Putamen (tissue), 1 donor: ENCODE measurements at places on chromosomes 3 and 15.

DNA sequence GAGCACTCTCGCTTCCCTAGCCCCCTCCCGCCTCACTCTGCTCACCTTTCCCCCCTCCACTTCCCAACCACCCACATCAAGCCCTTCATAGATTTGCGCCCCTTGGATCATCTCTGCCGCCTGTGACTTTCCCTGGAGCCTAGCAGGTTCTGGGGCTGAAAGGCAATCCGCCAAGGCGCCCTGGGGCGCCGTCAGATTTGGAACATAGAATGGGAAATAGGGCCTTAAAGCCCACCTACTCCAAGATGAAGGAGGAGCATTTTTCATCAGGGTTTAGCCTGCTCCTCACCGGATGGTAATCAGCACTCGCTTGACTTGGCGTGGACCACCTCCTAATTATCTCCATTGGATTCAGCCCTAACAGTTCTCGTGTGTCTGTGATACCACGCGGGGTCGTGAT, 1.3 kb downstream of the CPNE4 start:
- DNase-seq, result no peak

DNA sequence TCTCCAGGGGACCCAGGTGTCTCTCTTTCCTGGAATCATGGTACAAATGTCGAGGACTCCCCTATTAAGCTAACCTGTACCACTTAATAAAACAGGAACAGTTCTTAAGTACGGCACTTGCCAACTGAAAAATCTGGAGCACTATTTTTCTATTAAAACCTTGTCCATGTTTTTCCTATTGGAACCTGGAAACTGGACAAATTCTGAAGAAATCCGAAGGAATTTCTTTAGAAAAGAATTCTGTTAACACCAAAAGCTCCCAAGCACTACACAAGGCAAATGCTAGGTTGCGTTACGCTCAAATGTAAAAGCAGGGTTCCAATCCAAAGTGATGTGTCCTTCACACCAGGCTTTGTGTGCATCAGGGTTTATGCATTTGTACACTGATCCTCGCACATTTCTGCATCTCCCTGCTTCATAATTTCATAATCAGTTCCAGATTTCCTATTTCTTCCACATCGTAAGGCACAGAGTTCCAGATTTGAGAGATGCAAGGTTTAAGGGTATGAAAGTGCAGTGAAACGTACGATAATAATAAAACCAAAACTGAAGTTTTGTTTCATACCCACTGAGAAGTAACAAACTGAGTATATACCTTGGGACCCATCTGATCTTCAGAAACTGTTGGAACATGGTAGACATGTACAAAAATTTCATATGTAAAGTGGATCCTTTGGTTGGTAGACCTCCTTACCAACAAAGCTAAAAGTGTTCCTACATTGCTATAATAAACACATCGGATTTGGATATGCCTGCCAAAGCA, 132.1 kb upstream of the WNT5A start:
- DNase-seq, result no peak

DNA sequence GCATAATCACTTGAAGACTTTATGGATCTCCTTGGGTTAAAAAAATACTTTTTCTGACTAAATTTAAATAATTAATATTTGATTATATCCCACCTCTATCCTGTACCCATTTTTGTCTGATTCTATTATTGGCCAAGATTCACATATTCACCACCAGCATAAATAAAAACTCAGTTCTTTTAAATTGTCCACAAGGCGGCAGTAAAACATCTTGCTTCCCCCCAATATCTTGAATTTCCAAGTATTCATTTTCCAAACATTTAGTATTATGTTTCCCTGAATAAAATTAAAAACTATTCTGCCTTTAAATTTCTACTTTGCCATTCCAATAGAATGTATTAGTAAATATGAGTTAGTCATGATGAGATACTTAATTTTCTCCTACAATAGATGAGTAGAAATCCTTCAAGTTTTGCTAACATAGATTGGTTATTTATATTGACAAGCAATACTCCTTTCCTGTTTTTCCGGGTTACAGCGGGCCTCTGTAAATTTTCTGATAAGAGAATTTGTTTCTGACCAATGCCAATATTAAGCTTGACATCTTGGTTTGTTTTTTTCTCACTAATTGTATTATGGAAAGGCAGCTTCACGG, 218.7 kb upstream of the MDFIC2 start:
- no peak for DNase-seq

DNA sequence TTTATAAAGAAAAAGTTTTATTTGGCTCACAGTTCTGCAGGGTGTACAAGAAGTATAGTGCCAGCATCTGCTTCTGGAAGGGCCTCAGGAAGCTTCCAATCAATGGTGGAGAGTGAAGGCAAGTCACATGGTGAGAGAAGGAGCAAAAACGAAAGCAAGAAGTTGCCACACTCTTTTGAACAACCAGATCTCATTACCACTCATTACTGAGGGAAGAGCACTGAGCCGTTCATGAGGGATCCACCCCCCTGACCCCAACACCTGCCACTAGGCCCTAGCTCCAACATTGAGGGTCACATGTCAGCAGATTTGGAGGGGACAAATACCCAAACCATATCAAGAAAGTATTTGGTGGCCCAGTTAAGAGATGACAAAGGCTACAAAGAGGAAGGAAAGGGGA, 239.3 kb upstream of the UBE2E1 start:
- DNase-seq, result no peak

GRCh38 chr3:150961949-150962348, 10.6 kb downstream of the CLRN1 start:
- no peak for DNase-seq

DNA sequence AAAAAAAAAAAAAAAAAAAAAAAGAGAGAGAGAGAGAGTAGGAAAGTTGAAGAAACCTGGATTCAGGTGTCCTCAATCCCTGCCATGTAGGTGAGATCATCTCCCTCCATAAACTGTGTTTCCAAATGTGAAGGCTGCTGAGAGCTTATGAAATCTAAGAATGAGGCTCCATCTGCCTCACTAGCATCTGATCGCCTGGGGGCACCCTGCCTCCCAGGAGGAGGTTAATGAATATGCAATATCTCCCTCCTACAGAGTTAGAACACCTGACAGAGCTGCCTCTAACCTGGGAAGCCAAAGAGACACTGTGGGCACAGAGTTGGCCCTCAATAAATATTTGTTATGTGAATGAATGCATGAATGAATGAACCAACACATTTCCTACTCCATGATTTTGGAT, 23.8 kb upstream of the ZNF148 start:
- peak; percentile 7 for DNase-seq

DNA sequence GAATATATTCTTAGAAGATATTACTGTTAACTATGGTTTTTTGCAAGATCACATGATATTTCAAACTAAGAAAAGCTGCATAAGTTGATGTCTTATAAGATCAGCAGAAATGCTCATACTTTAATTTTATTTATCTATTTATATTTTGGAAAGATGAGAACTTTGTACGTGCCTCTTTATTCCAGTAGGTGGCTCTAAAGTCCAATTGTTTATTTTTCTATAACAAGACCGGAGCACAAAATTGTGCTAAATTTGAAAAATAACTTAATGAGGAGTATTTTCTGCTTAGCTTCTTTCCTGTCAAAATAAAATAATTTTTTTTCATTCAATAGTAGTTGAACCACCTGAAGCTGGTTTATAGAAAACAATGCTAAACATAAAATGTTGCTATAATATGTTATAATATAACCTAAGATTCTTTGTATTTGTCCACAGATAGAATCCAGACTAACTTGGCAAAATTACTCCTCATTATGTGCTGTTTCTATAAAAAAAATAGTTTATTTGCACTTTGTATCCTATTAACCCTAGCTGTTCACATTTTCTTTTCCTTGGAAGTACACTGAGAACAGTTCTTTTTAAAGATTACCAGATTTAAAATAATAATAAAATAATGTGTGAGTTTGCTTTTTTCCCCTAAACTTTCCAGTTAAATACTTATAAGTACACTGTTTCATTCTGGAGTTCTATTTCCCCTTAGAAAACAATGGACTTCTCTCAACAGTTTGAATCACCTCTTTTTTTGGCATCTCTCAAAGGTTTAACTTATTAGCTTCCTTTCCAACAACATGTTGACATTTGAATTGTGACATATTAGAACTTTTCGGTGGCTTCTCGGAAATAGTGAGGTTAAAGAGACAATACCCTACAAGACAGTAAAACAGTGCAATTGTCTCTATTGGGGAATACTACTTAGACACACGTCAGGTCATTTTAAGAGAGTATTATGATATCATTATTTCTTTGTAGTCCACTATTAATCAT, 530.0 kb downstream of the MECOM start:
- DNase-seq, result no peak

- DNase-seq, result peak; percentile 3
Observed at GRCh38 chr3:59968513-59969045, 918.8 kb upstream of the CFAP20DC start.

GRCh38 chr15:50181969-50182218, at the start of gene SLC27A2:
Gene SLC27A2 (plus strand): TSS chr15:50182196. CDS start chr15:50182428, 232 bp downstream.
- DNase-seq, result no peak

DNA sequence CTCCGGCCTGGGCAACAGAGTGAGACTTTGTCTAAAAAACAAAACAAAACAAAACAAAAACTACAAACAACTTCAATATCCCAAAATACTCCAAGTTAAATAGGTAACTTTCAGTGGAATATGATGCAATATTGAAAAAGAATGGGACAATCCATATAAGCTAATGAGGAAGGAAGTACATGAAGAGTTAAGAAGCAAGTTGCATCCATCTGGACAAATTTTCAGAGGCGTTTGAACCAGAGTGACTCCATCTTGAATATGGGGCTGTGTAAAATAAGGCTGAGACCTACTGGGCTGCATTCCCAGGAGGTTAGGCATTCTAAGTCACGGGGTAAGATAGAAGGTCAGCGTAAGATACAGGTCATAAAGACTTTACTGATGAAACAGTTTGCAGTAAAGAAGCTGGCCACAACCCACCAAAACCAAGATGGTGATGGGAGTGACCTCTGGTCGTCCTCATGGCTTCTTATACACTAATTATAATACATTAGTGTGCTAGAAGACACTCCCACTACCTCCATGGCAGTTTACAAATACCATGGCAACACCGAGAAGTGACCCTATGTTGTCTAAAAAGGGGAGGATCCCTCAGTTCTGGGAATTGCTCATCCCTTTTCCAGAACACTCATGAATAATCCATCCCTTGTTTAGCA, 58.1 kb upstream of the LCTL start:
- DNase-seq, result no peak

DNA sequence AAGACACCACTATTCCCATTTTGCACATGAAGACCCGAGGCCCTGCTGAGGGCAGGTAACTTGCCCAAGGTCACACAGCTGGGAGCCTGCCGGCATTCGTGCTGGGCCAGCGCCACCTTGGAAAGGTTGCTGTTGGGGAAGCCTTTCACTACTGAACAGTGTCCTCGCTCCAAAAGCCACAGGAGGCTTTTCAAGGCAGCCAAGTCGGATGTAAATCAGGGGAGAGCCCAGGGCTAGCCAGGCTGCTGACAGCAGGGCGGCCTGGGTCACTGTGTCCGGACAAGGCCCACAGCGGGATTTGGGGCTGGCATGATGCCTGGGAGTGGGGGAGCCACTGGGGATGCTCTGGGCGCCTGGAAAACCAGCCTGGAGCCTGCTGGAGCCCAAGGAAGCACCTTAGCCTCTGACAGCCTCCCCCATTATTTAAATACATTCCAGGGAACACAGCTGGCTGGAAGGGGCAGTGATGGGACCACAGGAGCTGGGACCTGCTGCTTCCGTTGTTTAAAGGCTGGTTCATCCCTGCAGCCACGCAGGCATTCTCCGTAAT, 10.5 kb downstream of the SLC6A6 start:
- no peak for DNase-seq

GRCh38 chr3:194095464-194095863, 40.5 kb upstream of the HES1 start:
- DNase-seq, result no peak

- DNase-seq, result peak; percentile 20
Observed at GRCh38 chr3:126083511-126083912, 412 bp downstream of the SLC41A3 start.

GRCh38 chr15:82647045-82647834, at the start of gene CPEB1:
Gene CPEB1 (minus strand): TSS chr15:82647363. CDS start chr15:82628459, 18,904 bp downstream.
- peak; percentile 85 for DNase-seq

DNA sequence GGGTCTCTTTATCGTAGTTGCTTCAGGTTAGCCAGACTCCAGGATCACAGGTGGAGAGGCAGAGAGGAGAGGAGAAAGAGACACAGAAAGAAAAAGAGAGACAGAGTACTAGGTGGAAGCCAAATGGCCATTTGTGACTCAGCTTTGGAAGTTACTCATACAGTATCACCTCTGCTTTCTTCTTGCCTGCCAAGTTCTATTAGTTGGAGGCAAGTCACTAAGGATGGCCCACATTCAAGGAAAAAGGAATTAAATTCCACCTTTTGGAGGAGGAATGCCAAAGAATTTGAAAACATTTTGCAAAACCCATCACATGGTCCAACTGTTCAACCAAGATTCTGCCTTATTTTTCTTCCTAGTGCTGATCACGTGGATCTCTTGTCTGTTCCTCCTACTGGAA, 291.1 kb downstream of the CHL1 start:
- no peak for DNase-seq

- DNase-seq, result no peak
Observed at GRCh38 chr3:5022966-5023776, 43.9 kb downstream of the BHLHE40 start.

GRCh38 chr3:155631323-155632019, 113.4 kb downstream of the PLCH1 start:
- peak; percentile 4 for DNase-seq

DNA sequence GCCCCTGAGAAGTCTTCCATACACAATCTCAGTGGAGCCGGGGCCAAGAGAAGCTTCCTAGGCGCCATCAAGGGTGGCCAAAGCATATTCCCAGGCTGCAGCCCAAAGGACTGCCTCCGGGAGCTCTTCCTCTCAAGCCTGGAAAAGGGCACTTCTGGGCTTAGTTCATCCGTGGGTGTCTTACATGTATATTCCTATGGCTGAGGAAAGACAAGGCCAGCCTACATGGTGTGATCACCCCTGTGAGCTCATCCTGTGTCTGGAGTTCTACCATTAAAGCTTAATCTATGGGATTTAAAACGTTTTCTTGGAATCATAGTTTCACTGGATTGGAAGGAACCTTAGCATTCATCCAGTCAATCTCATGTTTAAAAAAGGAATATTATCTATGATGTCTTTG, 21.9 kb upstream of the TIMP4 start:
- no peak for DNase-seq

GRCh38 chr15:92579486-92579885, 76.1 kb downstream of the FAM174B start:
- DNase-seq, result no peak

DNA sequence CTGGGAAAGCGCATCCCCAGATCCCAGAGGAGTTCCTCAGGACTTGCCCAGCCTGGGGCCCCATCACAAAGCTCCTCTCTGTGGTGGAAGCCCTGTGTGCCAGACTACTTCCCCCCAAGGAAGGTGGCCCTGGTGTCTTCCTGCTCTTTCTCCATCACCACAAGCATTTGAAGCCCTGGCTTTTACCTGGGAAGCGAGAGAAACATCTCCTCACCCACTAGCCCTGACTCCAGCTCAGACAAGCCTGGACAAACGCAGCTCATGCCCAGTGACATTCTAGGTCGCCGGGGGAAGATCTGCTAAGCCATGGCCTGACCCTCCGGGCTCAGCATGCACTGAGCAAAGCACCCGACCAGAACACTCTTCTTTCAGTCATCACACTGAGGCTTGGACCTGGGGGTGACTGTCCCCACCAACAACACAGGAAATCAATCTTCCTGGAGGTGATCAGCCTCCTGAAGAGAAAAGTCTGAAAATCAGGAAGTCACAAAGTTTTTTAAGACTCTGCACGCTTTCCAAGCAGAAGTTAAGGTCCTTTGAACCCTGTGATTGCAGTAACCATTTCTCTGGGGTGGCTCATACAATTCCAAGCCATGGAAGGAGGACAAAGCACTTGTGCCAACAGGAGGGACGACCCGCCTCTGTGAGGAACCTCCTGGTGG, 40.8 kb downstream of the KLHL25 start:
- no peak for DNase-seq
